Cortex of kidney (tissue), 1 donor: ENCODE measurements at places on chromosomes 1 and 21.

DNA sequence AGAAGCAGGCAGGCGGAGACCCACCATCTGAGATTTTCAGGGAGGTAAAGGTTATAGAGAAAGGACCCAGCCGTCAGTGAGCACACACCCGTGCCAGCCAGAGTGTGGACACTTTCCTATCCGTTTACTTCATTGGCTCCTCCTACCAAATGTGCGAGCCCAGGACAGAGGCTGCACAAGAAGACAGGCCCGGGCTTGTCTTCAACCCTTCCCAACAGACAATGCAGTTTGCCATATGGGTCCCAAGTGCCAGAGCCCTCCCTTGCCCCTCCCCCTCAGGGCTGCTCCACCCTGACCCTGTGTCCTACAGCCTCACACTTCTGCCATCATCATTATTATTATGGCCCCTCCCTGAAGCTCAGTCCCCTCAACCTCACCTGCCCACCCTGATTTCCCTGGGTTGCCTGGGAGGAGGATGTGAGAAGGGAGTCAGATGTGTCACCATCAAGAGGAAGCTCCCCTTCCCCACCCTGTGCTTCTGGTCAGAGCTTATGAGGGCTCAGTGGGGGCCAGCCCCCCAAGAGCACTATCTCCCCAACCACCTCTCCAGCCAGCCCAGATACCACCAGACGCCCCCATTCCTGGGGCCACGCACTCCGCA is 9.4 kb downstream of the LAPTM5 start:
- DNase-seq = no peak

DNA sequence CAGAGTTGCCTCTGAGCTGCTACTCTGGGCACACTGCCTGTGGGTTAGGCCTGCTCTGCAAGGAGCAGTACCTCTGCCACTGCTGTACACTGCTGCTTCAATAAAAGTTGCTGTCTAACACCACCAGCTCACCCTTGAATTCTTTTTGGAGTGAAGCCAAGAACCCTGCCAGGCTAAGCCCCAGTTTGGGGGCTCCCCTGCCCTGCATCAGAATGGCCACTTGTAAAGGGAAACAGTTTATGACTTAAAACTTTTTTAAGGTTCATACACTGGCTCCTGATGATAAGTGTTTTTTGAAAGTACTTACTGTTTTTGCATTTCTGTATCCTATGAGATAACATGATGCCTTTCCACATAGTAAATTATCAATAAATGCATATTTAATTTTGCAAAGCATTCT is 310.0 kb downstream of the LMO4 start:
- no peak for DNase-seq

DNA sequence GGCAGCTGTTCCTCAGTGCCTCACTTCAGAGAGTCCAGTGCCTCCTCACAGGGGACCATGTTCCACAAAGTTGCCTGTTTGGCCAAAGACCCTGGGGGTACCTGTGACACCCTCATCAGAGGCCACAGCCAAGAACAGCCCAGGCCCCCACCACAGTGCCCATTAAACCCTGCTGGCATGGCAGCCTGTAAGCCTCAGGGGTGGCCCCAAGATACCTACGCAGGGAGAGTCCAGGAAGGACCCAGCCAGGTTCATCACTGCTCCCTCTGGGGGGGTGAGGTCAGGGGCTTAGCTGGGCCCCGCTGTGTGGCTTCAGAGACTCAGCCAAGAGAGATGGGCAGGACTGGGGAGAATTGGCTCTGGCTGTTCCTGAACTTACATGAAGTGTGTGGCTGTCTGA is 19.1 kb upstream of the PRDM16 start:
- no peak for DNase-seq

DNA sequence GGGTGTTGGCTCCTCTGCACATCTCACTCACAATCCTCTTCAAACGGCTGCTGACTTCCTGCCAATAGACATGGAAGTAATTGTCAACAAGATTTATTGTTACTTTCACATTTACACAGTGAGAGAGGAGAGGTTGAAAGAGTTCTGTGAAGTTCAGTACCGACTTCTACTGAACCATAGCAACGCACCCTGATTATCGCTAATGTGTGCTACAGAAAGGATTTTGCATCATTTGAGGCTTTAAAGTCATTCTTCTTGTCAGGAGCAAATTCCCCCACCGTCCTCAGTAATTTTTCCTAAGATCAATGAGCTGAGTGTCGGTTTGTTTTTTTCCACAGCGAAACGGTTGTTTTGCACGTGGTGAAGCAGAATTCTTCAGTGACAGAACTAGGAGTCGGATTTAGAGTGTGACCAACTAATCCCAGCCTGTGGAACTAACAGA is 361.0 kb downstream of the ADGRL2 start:
- DNase-seq = no peak

DNA sequence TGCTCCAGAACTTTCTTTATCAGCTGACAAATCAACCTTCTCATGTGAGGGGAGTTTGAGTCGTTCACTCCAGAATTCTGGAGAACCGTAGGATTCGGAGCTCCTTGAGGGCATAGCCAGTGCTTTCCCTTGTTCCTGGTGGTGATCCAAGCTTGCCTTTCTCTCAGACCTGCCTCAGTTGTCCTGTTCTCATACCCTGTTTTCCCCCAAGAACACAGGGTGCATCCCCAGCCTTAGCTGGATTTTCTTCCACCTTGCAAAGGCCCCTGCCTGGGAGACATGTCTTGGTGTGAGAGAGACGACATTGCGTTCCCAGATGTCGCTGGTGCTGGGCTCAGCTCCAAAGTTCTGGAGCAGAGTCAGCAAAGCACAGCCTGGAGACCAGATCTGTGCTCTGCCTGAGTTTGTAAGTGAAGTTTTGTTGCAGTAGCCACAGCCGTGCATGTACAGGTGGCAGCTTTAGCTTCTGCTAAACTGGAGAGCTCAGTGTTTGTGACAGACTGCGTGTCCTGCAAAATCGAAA is 40.0 kb downstream of the ABCG1 start:
- no peak for DNase-seq

DNA sequence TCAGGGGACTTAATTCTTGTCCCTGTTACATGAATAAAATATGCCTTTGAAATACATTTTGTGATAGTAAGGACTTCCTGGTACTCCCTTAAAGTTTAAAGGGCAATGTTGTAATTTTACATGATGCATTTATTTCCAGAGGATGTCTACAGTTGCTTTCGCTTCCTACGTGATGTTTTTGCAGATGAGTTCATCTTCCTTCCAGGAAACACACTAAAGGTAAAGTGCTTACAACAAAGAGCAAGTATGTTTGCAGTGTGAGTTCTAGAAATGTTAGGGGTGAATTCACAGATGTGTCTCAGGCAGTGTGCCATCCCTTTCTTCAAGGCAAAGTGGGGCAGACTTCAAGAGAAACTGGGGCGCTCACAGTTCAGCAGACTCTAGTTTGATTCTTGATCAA is 31.2 kb downstream of the GNPAT start:
- DNase-seq = no peak

- no peak for DNase-seq
Observed at GRCh38 chr1:7574121-7575040, 196.7 kb upstream of the VAMP3 start.
